ENCODE measurements at places on chromosomes 4 and X.

GRCh38 chr4:109432696-109433095 lies 919 bp upstream of the SEC24B start:
- DNase-seq = no peak

- no peak for DNase-seq
These were observed 50.4 kb upstream of the PRPS1 start for GRCh38 chrX:107577933-107578332.

GRCh38 chrX:10709276-10709675 lies 88.9 kb upstream of the MID1 start:
- DNase-seq = no peak

GRCh38 chrX:22467571-22467970 lies 194.9 kb downstream of the CBLL2 start:
- no peak for DNase-seq

DNA sequence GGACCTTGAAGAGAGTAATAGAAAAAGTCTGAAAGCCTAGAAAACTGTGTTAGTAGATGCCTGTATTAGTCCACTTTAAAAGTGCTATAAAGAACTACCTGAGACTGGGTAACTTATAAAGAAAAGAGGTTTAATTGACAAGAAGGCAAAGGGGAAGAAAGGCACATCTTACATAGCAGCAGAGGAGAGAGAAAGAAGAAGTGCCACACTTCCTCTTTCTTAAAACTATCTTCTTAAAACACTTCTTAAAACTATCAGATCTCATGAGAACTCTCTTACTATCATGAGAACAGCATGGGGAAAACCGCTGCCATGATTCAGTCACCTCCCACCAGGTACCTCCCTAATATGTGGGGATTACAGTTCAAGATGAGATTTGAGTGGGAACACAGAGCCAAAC lies 18.8 kb upstream of the COL25A1 start:
- DNase-seq = no peak

DNA sequence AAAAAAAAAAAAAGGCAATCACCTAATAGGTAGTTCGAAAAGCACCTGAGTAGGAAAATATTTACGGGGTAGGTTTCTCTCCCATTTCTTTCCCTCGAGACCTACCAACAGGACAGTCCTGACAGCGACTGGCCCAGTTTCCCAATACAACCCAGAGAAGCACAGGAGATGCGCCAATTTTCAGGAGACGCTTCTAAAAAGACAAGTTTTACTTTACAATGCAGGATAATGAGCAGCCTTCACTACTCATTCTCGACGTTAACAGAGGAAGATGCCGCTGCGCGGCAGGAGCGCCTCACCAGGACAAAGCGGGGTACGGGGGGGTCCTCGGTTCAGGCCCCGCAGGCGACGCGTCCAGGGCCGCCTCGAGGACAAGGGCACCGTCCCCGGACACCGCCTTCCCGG lies 708 bp downstream of the BCLAF3 start:
- peak; percentile 4 for DNase-seq

DNA sequence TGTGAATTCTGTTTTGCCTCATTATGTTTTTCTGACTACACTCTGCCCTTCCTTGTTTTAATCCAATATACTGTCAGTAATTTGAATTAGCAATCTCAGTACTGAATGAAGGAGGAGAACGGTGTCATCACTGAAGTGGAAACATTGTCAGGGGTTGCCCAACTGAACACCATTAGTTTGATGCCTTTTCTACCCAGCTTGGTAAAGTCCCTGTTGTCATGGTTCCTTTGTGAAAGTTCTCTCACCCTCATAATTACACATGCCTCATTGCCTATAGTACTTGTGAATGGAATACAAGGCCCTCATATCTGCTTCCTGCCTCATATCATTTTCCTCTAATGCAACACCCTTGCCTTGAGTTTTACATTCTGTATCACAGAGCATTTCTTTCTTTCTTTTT lies 76.9 kb downstream of the RRAGB start:
- DNase-seq = no peak

GRCh38 chrX:111114806-111115205 lies 18.8 kb downstream of the PAK3 start:
- no peak for DNase-seq

- no peak for DNase-seq
These were observed 243.9 kb upstream of the WDFY3 start for GRCh38 chr4:85210353-85210752.

DNA sequence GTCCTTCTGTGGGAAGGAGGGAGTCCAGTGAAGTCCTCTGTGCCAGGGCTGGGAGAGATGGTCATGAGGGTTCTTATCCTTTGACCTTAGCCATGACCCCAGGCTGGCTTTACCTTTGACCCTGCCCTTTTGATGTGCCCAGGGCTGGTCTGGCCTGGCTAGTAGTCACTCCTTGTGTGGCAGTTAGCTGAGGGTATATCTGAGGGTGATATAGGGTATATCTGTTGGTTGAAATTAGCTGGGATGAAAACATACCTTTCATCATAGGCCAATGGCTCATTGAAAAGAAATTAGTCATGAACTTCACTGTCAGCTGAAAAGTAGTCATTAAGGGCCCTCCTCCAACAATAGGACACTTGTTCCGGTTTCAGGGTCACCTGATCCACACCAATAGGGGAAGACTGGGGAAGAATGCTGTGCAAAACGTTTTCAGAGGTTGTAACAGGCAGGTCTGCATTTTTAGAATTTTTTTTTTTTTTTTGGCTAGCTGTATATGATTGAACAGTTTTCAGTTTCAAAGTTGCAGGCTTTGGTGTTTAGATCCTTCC lies 74.6 kb upstream of the STOX2 start:
- no peak for DNase-seq

DNA sequence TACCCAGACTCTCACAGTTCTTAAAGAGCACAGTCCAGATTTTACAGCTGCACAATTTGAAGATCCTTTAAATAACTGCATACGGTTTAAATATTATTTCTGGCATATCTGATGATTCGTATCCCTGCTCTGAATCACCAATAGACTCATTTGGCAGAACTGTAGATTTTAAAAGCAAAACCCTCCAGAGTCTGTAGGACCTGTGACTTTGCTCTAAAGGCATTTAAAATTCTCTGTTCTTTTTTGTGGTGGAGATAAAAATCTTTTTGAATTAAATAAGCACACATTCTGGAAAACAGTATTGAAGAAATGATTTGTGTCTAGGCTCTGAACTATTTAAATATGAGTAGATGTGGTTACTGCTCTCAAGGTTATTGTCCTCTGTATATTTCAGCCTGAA lies 246.2 kb upstream of the PITX2 start:
- no peak for DNase-seq

DNA sequence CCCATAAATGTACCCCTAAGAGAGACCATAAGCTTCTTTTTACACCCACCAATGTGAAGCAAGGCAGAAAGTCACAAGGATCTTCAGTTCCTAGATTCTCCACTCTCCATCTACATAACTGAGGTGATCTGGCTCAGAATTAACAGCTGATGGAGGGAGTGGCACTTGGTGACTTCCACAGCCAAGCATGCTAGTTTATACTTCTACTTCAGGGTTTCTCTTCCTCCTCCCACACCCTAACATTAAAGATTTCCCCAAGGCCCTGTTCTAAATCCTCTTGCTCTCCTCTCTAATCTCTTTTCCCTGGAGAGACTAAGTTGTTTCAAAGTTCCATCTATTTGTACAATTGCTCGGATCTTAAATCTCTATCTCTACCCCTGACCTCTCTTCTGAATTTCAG lies 81.1 kb downstream of the MBNL3 start:
- no peak for DNase-seq

- no peak for DNase-seq
These were observed 99.1 kb downstream of the AFF1 start for GRCh38 chr4:87033902-87034301.

- DNase-seq = no peak
These were observed 15.8 kb upstream of the CLTRN start for GRCh38 chrX:15680401-15680800.

- DNase-seq = no peak
These were observed 23.0 kb downstream of the GPR174 start for GRCh38 chrX:79167462-79167861.

- DNase-seq = no peak
These were observed 36.5 kb downstream of the ACOX3 start for GRCh38 chr4:8403976-8404375.

- no peak for DNase-seq
These were observed 112.3 kb upstream of the SFRP2 start for GRCh38 chr4:153901220-153901619.

DNA sequence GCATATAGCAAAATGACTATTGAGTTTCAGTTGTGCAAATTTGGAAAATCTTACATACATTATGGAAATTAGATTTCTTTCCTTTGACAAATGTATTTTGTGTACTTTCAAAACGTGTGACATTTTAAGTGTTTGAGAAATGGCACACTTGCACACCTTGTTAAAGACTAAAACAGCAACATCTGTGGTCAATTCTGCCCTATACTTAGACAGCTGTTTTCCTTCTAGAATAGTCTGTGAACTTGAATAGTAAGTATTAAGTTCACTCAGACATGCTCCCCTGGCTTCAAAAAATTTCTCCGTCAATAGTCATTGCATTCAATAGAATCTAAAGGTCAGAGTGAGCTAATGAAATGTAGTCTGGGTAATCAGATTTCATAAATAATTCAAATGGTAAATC lies 21.7 kb upstream of the TBC1D9 start:
- no peak for DNase-seq

DNA sequence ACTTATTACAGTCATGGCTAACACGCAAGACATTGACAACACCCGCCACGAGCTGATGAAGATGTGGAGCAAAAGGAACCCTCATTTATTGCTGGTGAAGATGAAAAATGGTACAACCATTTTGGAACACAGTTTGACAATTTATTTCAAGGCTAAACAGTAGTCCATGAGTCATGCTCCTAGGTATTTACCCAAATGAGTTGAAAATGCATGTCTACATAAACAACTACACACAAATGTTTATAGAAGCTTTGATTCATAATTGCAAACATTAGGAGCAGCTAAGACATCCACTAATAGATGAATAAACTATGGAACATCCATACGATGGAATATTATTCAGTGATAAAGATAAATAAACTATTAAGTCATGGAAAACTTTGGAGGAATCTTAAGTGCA lies 580.1 kb downstream of the RAPGEF2 start:
- DNase-seq = no peak

DNA sequence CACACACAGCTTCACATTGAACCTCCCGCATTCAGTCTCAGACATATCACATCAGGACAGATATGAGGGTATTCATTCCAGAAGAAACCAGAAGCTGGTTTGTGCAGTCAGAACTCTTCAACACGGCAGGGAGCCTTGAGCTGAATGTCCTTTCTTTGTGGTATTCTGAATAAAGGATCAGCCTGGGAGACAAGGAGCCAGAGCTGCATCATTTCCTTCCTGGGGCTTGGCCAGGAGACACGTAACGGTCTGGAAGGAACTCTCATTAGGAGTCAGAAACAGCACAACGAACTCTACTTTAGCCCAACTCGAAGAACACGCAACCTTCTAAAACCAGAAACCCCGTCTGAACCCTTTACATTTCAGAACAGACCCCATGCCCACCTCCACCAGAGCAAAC lies 46.4 kb downstream of the KDR start:
- DNase-seq = no peak

Measured in activated CD4-positive, alpha-beta T cell treated with anti-CD3 and anti-CD28 coated beads, Interleukin-2, amount 50 U/mL, for 4 hours (primary cell).